HepG2 (cell line): ENCODE measurements at places on chromosomes 11 and 22.
A peak's percentile ranks its signal among the peaks of the same experiment; 100 is the strongest.

DNA sequence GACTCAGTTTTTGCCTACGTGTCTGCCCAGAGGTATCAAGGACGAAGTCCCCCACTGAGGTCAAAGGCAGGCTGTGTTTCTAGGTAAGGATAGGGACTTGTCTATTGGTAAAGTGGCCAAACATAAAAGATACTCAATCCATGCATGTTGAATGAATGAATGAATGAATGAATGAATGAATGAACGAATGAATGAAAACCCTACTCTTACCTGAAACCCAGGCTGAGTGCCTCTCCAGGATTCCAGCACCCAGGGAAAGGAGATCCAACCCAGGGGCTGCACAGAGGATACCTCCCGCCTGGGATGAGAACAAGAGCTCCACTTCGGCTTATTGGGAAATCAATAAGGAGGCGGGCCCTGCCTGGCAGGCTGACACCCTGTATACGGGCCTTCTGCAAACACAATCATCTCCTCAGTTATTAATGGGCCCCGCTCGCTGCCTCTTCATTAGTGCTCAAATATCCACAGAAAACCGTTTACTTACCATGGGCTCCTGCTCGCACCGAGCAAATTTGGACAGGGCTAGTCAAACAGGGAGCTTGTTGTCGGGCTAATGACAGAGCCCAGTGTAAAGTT, 177.4 kb downstream of the BUD13 start:
- DNase-seq: no peak

- no peak for DNase-seq
These were observed 71.0 kb downstream of the ARHGAP8 start for GRCh38 chr22:44823396-44823795.

- peak; percentile 55 for DNase-seq
These were observed 85.5 kb downstream of the ST3GAL4 start for GRCh38 chr11:126440792-126441514.

GRCh38 chr22:39244136-39244495, 666 bp downstream of the PDGFB start:
- no peak for DNase-seq

DNA sequence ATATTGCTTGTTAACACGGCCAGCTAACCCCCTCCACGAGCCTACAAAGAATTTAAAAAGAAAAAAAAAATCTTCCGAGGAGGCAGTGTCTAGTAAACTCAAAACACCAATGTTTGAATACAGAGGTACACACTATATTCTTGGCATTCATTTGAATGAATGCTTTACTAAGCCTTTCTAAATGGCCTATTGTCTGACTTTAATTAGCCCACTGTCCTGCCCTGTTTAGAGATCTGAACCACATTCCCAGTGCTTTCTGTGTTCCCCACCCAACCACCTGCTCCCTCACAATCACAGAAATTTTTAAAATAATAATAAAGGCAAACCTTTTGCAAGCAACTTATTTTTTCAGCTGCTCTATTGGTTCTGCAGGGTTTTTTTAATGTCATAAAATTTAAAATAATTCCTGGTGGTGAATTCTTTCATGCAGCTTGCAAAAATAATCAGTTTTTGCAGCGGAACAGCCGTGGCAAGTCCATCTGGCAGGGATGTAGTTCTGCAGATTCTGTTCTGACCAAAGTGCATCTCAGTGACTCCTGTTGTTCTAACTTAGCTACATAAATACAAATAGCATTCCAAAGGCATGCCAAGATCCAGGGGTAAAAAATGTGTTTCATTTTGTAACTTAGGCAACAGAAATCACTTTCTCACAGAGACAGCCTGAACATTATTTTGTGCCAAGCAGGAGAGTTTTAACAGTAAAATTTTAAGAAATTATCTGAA, 23.8 kb downstream of the POU2AF2 start:
- DNase-seq: peak; percentile 81
